ENCODE measurements at places on chromosomes 2 and 18.

DNA sequence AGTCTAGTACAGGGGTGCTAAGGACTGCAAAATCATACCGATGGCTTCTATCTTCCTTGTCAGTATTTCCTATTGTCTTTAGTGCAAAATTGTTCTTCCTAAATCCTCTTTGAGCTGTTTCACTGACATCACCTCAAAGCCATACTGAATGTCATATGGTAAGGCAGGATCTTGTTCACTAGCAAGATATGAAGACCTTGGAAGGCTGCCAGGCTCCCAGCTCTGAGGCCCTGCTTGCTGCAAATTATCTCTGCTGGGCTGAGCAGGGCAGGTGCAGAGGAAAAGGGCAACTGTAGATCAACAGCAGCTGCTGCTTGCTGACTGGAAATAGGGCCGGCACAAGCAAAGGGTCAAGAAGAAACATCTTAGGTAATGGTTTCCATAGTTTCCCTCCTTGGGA is 58.2 kb downstream of the PMAIP1 start:
- DNase-seq: peak; percentile 95

DNA sequence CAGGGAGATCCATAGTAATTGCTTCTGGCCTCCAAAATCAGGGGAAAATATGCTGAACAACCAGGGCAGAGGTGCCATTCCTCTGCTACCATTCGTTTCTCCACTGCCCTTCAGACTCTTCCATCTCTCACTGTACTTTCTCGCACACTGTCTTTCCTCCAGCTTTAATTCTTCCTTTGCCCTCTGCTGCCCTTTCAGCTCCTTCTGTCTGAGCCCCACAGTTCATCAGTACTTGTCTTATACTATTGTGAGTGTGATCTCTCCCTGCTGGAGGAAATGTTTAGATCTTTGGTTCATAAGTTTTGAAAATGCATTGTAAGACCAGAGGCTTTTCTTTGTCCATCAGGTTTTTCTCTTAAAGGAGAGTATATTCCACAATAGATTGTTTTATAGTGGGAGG is 184.9 kb upstream of the DTNA start:
- no peak for DNase-seq

GRCh38 chr18:58297198-58297597 is 253.2 kb downstream of the NEDD4L start:
- DNase-seq: no peak

GRCh38 chr18:79186649-79187048 is 117.5 kb downstream of the ATP9B start:
- no peak for DNase-seq

DNA sequence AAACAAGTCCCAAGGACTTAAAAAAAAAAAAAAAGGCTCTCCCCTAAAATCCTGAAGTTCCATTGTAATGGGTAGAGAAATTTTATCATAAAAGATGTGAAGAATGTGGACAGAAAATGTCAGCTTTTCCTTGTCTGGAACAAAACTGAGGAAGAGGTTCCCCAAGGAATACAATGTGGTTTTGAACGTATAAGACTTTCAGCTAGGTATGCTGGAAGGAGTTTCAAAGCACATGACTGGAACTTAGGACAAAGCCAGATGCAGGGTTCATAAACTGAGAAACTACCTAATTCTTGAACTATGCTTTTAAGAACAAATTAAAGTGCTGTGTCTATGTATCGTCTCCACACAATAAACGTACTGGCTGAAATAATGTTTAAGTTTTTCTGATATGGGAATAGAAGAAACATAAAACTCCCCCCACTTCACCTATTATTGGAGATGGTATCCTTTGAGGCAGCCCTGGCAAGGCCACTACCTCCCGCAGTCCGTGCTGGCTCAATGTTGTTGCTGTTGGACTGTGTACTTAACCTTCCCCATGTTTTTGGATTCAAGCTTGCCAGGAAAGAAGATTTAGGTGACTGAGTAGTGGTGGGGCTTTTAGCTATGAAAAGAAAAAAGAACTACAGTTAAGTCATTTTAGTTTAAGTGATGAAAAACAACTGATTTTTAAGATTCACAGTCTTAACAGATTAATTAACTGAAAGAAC is 84.2 kb upstream of the DNER start:
- no peak for DNase-seq

- DNase-seq: no peak
Measured at GRCh38 chr18:72868585-72869225, 918 bp upstream of the NETO1 start.

GRCh38 chr2:101759162-101759561 is 61.7 kb downstream of the MAP4K4 start:
- no peak for DNase-seq

DNA sequence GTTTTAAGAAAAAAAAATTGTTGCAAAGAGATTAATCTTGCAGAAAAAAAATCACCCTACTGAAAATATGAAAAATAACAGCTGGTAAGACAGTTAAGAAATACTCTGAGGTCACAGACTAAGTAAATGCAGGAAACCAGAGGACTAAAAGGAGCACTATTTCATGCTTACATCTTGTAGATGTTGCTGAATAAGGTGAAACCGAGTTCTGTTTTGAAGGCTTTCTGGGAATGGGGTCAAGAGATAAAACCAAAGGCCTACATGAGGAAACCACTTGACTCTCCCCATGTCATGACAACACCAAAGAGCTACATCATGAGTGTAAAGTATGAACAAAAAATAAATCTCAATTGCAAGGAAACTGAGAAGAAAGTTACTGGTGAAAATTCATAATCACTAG is 197.6 kb downstream of the LRP1B start:
- DNase-seq: no peak

DNA sequence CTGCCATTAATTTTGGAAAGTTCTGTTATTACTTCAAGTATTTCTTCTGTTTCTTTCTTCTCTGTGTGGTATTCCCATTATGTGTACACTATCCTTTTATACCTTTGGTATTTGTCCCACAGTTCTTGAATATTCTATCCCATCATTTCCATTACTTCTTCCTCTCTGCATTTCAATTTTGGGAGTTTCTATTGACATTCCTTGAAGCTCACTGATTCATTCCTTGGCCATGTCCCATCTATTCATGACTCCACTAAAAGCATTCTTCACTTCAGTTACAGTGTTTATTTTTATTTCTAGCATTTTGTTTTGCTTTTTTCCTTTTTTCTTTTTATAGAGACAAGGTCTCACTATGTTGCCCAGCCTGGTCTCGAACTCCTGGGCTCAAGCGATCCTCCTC is 30.3 kb downstream of the PROC start:
- no peak for DNase-seq

DNA sequence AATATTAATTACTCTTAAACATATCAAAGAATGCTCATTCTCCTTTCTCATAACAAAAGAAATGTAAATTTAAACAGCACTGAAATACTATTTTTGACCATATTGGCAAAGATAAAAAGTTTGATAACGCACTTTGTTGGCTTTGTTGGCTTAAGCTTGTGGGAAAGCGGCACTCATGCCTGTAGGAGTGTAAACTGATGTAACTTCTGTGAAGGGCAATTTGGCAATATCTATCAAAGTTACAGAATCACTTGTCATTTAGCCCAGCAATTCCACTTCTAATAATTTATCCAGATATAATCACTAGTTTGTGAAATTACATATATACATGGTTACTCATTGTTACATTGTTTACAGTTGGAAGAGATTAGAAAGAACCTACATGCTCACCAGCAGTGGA is 311.8 kb upstream of the STON1 start:
- DNase-seq: no peak

DNA sequence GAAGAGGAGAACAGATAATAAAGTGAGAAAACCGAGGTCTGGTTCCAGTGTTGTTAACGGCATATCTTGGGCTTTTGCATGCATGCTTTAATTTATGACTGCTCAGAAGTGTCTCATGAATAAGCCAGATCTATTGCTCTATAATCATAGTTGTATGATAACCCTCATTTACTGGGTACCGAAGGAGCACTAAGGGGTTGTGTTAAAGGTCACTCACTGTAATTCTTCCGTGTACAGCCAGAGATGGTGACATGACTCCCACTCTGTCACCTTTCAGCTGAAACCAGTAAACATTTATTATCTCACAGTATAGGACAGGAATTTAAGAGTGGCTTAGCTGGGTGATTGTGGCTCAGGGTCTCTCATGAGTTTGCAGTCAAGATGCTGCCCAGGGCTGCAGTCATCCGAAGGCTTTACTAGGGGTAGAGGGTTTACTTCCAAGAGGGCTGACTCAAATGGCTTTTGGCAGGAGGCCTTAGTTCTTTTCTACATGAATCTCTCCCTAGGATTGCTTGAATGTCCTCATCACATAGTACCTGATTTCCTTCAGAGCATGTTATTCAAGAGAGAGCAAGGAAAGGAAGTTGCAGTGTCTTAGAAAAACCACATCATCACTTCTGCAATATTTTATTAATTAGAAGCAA is 107.0 kb downstream of the NAB1 start:
- no peak for DNase-seq

GRCh38 chr2:120251078-120251477 is 1.6 kb upstream of the RALB start:
- no peak for DNase-seq

- no peak for DNase-seq
Measured at GRCh38 chr2:199409759-199410529, 47.8 kb downstream of the SATB2 start.

DNA sequence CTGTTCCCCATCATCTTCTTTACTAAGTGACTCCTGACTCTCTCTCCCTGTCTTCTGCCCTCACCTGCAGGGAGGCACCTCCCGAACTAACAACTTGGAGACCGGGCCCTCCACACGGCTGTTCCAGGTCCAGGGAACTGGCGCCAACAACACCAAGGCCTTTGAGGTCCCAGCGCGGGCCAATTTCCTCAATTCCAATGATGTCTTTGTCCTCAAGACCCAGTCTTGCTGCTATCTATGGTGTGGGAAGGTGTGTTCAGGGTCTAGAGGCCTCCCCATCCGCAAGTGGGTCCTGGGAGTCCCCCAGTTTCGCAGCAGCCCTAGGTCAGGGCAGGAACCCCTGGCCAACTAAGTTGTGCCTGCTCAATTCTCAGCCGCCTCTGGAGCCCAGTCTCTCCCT is 15.5 kb downstream of the VIL1 start:
- no peak for DNase-seq

- no peak for DNase-seq
Measured at GRCh38 chr2:177806025-177806424, 266.6 kb downstream of the PDE11A start.

- DNase-seq: peak; percentile 17
Measured at GRCh38 chr2:231187736-231188505, 10.5 kb upstream of the ARMC9 start.

DNA sequence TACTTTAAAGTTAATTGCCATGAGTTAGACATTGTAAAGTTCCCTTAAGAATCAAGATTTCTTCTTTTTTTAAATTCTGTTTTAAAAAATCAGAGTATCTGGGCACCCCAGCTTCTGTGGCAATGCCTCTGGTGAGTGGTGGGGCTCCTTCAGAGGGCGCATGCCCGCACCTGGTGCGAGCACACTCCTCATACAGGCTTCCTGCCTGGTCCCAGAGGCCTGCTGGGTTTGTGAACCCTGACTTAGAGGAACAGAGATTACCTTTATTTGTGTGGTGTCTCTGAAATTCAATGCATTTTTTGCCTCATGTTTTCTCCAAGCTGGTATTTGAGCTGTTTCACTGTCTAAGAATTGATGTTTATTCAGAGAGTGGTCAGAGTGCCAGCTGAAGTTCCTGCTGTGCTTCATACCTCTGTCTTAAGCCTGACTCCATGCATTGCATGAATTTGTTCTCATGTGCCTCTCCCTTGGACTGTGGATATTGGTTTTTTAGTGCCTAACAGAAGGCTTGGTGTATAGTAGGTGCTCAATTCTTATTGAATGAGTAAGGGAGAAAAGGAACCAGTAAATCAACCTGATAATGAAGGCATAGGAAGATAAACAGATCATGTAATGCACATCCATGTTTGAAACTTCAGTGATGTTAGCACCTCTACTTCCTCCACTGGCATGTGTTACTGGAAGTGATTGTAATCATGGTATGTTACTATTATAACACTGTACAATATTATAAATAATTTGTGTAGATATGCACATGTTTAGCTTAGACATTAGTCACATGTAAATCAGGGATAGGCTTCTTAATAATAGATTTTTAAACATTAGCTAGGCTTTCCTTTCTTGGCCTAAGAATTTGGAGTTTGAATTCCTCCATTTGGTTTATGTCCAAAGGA is 29.0 kb downstream of the PHLPP1 start:
- DNase-seq: no peak

DNA sequence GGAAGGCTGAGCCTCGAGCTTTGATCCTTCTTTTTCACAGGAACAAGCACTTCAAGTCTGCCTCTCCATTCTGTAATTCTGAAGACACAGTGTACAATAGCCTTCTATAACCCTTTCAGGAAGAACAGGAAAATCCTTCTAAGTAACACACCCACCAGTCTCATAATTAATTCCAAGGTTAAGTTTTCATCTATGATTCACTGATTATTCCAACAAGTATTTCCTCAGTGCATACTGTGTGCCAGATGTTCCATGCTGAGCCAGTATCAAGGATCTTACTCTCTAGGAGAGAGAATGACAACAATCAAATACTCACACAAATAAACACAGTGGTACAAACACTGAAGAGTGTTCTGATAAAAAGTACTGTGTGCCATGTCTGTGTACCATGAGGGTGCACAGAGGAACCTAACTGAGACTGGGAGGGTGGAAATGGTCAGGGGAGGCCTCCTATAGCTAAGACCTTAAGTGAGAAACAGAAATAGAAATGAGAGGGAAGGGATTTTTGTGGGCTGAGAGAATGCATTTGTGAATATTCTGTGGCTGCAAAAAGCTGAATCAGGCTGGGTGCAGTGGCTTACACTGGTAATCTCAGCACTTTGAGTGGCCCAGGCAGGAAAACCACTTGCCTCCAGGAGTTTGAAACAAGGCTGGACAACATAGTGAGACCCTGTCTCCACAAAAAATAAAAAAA is 7.3 kb upstream of the MTLN start:
- no peak for DNase-seq

GRCh38 chr18:67265464-67266245 is 250.9 kb downstream of the DSEL start:
- DNase-seq: no peak

GRCh38 chr2:73013936-73014335 is 57.6 kb downstream of the SFXN5 start:
- DNase-seq: no peak

DNA sequence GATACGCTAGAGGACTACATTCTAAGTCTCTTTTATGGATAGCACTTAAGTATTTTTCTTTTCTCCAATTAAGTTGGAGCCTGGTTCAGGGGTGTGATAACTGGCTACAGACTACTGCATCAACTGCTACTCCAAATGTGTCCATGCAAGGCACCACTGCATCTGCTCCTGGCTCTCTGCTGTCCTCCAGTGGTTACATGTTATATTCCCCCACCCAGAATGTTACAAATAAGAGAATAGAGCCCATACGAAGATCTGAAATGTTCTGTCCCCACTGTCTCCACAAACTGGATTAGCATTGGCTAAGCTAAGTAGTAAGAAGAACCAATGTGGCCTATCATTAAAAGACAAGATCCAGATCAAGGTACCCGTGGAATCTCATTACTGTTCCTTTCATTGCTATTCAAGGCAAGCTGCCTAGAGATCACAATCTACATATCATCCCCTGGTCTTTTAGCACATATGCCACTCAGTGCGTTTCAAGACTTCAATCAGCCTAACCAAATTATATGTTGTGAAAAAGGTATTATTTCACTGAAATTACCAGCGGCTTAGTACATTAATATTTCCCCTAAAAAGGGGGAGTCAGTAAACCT is 308.3 kb upstream of the SLC8A1 start:
- DNase-seq: peak; percentile 81

GRCh38 chr2:170930131-170930990 is 1.3 kb downstream of the GORASP2 start:
- DNase-seq: peak; percentile 20
